ENCODE measurements at places on chromosomes 5 and 9.

DNA sequence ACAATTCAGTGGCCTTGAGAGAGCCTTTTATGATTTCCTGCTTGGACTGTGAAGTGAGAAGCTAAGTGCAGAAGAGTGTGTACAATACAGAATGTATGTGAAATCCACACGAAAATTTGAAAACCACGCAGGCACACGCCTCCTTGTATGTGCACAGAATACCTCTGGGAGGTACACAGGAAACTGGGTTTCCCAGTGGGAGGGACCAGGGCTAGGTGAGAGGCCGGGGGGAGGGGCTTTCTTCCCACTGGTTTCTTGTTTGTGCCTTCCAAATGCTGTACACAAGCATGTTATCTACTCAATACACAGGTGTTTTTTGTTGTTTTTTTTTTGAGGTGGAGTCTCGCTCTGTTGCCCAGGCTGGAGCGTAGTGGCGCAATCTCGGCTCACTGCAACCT lies 16.1 kb downstream of the C9orf50 start:
- H3K27me3 ChIP-seq = no peaks in the 10 kb centered on the region
- H3K4me1 ChIP-seq = peaks cover 31% of the 10 kb centered on the region
- no peak for DNase-seq

- peaks cover 3% of the 10 kb centered on the region for H3K27me3 ChIP-seq
- no peak for DNase-seq
- H3K36me3 ChIP-seq = no peaks in the 10 kb centered on the region
Observed at GRCh38 chr5:59062986-59063683, 480.3 kb downstream of the RAB3C start.

DNA sequence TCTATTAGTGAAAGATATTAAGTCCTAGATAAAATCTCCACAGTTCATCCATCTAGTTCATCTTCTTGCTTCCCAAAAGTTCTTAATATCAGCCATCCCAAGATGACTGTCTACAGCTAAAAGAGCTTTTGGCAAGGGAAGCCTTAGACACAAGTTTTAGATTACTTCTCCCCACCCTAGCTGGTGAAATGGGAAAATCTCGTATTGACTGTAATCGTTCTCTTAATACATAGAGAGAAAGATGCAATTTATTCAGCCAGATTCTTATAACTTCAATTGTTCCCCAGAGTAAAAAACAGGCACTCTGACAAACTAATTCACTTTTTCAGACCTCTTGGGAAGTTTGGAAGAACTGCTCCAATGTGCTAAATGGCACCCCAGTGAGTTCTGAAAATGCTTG lies 1439.6 kb upstream of the C9orf72 start:
- DNase-seq = no peak
- no peak overlapping the region for H3K27ac ChIP-seq
- no peaks in the 10 kb centered on the region for H3K27me3 ChIP-seq
- H3K4me3 ChIP-seq = no peak overlapping the region
- no peaks in the 10 kb centered on the region for H3K36me3 ChIP-seq
- no peaks in the 10 kb centered on the region for H3K4me1 ChIP-seq

DNA sequence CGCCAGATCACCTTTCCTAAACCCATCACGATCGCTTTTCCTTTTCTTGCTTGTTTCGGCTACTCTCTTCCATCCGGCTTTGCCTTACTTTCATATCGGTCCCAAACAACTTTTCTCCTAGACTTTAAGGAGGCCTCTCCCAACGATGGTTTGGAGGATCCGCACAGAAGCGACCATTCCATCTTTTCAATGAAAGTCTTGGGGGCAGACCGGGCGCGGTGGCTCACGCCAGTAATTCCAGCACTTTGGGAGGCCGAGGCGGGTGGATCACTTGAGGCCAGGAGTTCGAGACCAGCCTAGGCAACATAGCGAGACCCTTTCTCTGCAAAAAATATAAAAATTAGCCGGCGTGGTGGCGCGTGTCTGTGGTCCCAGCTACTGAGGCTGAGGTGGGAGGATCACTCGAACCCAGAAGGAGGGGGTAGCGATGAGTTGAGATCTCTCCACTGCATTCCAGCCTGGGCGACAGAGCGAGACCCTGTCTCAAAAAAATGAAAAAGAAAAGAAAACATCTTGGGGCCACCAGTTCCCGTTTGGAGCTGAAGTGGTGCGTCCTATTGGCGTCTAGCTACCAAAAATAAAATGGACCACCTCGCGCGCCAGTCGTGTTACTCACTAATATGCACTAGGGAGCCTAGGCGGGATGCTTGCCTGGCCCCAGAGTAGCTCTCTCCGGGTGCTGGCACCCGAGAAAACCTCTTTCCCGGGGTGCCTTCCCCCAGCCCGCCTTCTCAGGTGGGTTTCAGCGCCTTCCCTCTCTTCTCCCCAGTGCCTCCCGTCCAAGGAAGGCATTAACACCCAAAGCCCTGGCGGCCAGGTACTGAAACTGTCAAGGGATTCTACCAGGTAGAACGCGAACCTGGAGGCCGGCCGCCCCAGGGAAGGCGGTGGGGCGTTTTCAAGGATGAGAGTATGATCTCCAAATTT lies 800 bp upstream of the AP3B1 start:
- H3K36me3 ChIP-seq = no peaks in the 10 kb centered on the region
- no peaks in the 10 kb centered on the region for H3K27me3 ChIP-seq
- peak overlapping the region; percentile 52 for H3K4me3 ChIP-seq

DNA sequence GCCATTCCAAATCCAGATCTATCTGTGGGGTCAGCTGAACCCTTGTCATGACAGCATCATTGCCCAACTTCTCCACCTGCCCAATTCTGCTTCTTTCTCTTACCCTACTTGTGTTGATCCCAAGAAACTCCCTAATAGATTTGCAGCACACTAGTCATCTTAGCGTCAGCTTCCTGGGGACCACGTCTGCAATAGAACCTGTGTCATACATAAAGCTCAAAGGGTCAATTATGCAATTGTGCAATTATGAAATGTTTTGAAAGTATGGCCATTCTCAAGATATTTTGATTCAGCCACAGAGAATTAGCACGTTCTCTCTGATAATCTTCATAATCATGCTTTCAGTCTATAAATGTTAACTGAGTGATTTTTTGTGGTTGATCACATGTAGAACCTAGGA lies 87.4 kb upstream of the PAPPA start:
- DNase-seq = no peak
- no peaks in the 10 kb centered on the region for H3K36me3 ChIP-seq
- no peak overlapping the region for H3K27ac ChIP-seq
- H3K27me3 ChIP-seq = no peaks in the 10 kb centered on the region
- H3K4me3 ChIP-seq = no peak overlapping the region
- H3K4me1 ChIP-seq = no peaks in the 10 kb centered on the region

DNA sequence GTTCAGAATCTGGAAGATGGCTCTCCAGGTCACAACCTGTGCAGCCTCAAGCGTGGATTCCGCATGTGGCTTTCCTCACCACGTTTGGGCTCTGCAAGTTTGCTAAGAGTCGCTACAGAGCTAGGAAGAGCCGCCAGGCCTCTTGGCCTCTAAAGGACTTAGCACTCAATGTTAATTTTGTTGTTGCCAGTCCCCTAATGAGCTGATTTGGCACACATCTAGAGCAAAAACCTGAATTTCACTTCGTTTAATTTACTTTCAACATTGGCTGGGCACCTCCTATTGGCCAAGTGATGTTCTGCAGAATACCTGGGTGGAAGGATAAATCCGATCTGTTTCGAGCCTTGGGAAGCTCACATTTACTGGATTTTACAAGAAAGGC lies 65.8 kb upstream of the UNC5A start:
- DNase-seq = no peak
- no peak overlapping the region for H3K27ac ChIP-seq
- peaks cover 18% of the 10 kb centered on the region for H3K4me1 ChIP-seq
- H3K36me3 ChIP-seq = no peaks in the 10 kb centered on the region

- no peak overlapping the region for H3K27ac ChIP-seq
- peak; percentile 8 for DNase-seq
- H3K27me3 ChIP-seq = no peaks in the 10 kb centered on the region
- no peaks in the 10 kb centered on the region for H3K36me3 ChIP-seq
- no peaks in the 10 kb centered on the region for H3K4me1 ChIP-seq
Observed at GRCh38 chr5:127041571-127041970, 11.2 kb upstream of the MARCHF3 start.

- no peak overlapping the region for H3K27ac ChIP-seq
- no peak overlapping the region for H3K4me3 ChIP-seq
- H3K36me3 ChIP-seq = no peaks in the 10 kb centered on the region
- H3K27me3 ChIP-seq = no peaks in the 10 kb centered on the region
Observed at GRCh38 chr5:67363180-67363709, 166.6 kb upstream of the CD180 start.

- H3K36me3 ChIP-seq = peaks cover 82% of the 10 kb centered on the region
- H3K27me3 ChIP-seq = no peaks in the 10 kb centered on the region
- peak; percentile 81 for DNase-seq
- peaks cover 3% of the 10 kb centered on the region for H3K4me1 ChIP-seq
Observed at GRCh38 chr5:96893342-96893741, 17.0 kb downstream of the ERAP2 start.

GRCh38 chr5:56622141-56622540 lies 193.2 kb upstream of the MAP3K1 start:
- no peaks in the 10 kb centered on the region for H3K36me3 ChIP-seq
- H3K27me3 ChIP-seq = no peaks in the 10 kb centered on the region
- peaks cover 2% of the 10 kb centered on the region for H3K4me1 ChIP-seq

DNA sequence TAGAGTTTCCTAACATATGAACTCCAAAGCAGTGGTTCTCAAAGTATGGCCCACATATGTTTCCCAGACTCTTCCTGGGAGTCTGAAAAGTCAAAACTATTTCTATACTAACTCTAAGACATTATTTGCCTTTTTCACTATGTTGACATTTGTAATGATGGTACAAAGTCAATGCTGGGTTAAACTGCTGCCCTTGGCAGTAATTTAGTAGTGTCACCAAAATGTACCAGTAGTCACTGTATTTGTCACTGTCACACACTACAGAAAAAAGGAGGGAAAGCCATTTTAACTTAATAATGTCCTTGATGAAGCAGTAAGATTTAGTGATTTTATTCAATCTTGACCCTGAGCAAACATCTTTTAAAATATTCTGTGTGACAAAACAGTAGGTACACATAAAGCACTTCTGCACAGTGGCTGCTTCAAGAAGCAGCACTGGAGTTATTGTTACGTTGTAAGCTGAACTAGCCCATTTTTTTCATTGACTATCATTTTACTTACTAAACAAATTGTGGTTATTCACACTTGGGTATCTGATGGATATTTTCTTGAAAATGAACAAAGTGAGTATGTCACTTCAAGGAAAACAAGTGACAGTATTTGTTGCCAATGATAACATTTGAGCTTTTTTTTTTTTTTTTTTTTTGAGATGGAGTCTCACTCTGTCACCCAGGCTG lies 90.3 kb downstream of the NR6A1 start:
- no peak for DNase-seq
- H3K4me3 ChIP-seq = no peak overlapping the region
- H3K27ac ChIP-seq = no peak overlapping the region
- H3K27me3 ChIP-seq = no peaks in the 10 kb centered on the region
- peaks cover 4% of the 10 kb centered on the region for H3K4me1 ChIP-seq
- no peaks in the 10 kb centered on the region for H3K36me3 ChIP-seq

DNA sequence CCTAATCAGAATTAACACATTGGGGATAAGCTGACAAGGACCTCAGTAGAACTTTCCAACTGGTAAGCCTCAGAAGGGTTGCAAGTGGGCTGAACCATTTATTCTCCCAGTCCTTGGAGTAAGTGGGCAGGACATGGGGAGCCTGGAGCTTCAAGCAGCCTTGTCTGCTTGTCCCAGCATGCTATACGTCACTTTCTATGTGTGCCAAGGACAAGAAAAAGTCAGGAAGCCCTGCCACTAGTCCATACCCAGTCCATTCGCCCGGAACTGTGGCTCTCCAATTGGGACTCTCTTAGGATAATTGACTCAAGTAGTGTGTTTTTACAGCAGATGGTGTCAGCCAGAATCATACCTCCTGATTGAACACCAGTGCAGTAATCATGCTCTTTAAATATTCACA lies 62.6 kb upstream of the FRRS1L start:
- no peak overlapping the region for H3K27ac ChIP-seq
- no peaks in the 10 kb centered on the region for H3K36me3 ChIP-seq
- H3K4me3 ChIP-seq = no peak overlapping the region
- peaks cover 15% of the 10 kb centered on the region for H3K27me3 ChIP-seq
- no peaks in the 10 kb centered on the region for H3K4me1 ChIP-seq
- no peak for DNase-seq

- no peak for DNase-seq
- no peak overlapping the region for H3K27ac ChIP-seq
- no peaks in the 10 kb centered on the region for H3K36me3 ChIP-seq
- H3K4me3 ChIP-seq = no peak overlapping the region
- no peaks in the 10 kb centered on the region for H3K4me1 ChIP-seq
Observed at GRCh38 chr5:1356873-1357787, 12.2 kb upstream of the CLPTM1L start.

DNA sequence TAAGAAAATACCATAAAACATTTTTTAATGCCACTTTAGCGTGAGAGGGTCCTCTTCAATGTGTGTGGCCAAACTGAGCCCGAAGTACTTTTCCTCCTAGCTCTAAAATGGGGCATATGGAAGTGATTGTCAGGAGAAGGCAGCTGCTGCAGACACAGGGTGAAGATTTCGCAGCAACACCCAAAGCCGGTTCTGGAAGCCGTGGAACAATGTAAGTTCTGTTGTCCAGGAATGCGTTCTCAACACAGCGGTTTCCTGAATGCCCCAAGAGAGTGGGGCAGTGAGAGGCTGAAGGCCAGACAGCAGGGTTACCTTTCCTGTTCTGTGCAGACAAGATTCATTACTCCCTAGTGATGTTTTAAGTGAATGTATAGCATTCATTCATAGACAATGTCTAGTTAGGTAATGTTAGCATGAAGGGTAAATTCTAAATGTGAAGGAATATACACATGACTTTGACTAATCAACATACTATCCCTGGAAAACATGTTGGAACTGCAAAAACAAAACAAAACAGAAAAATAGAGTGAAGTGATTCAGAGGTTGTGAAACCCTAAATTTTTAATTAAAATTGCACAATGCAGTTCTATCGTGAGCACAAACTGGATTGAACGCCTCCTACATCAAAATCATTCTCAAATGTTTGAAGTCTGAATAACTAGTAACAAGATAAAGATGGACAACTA lies 197.0 kb upstream of the SEMA6A start:
- no peaks in the 10 kb centered on the region for H3K4me1 ChIP-seq
- H3K36me3 ChIP-seq = no peaks in the 10 kb centered on the region
- peak overlapping the region; percentile 52 for H3K4me3 ChIP-seq

GRCh38 chr5:94779684-94780083 lies 161.2 kb downstream of the SLF1 start:
- H3K4me1 ChIP-seq = no peaks in the 10 kb centered on the region
- H3K36me3 ChIP-seq = no peaks in the 10 kb centered on the region
- no peaks in the 10 kb centered on the region for H3K27me3 ChIP-seq
- DNase-seq = no peak
- no peak overlapping the region for H3K4me3 ChIP-seq
- H3K27ac ChIP-seq = no peak overlapping the region

- H3K27me3 ChIP-seq = no peaks in the 10 kb centered on the region
- peaks cover 15% of the 10 kb centered on the region for H3K36me3 ChIP-seq
- DNase-seq = no peak
Observed at GRCh38 chr5:64773533-64773932, 4.8 kb downstream of the CWC27 start.

DNA sequence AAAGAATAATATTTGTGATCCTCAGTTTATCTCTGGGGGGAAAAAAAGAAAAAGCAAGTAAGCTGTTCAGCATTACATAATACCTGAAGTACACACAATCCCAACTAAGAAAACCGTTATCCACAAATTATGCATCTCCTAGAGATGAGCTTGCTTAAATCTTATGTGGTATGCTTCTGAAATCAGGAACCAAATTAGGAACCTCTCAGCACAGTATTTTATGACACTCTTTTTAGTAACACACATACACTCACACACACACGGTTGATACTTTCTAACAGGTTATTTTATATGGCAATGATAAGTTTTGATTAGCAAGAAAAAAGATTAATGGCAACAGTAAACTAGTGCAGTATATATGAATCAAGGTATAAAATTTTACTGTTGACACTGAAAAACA lies 1.2 kb upstream of the ZNF510 start:
- H3K27me3 ChIP-seq = no peaks in the 10 kb centered on the region
- no peak for DNase-seq
- H3K27ac ChIP-seq = no peak overlapping the region

- no peaks in the 10 kb centered on the region for H3K27me3 ChIP-seq
- DNase-seq = peak; percentile 18
- peaks cover 3% of the 10 kb centered on the region for H3K36me3 ChIP-seq
Observed at GRCh38 chr9:6498982-6499381, 86.0 kb downstream of the UHRF2 start.

All from mesenchymal stem cell (in vitro differentiated cells and primary cell).